ENCODE measurements at places on chromosomes 7 and 10.

- DNase-seq: no peak
Observed at GRCh38 chr10:128573986-128574385, 447.8 kb upstream of the MKI67 start.

DNA sequence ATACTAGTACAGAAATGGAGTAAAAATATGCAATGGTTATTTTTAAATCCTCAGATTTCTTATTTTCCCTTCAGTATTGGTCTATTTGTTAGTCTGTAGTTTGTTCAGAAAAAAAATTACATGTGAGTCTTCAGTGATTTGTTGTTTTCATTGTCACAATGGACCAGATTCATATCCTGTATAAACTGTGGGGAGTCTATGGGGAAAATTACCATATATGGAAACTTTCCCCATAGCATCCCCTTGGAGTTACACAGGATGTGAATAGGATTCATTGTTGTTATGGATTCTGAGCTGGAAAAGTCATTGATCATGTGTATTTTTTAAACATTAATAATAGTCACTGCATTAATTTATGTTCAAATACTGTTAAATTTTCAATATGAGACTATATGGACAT lies 72.6 kb downstream of the ST7 start:
- DNase-seq: no peak

GRCh38 chr7:151146761-151147160 lies 20.7 kb downstream of the GBX1 start:
- DNase-seq: no peak

GRCh38 chr7:99292127-99292526 lies 19.5 kb downstream of the MYH16 start:
- no peak for DNase-seq

- no peak for DNase-seq
Observed at GRCh38 chr7:74619235-74619860, 38.2 kb upstream of the GTF2I start.

DNA sequence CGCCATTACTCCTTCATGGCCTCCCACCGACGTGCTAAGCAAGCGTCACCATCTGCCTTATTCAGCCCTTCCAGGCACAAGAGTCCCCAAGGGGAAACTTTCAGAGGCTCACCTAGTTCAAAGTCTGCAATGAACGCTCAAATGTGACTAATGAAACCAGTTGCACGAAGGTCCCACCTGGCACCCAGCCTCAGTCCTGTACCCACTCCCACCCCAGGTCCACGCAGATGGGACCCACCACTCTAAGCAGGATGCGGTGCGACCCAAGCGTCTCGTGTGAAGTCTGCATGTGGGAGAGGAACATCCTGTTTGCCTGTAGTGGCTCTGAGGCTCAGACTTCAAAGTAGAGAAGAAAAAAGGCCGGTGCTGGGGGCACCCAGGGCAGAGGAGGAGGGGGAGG lies 40.3 kb downstream of the RGS10 start:
- no peak for DNase-seq

DNA sequence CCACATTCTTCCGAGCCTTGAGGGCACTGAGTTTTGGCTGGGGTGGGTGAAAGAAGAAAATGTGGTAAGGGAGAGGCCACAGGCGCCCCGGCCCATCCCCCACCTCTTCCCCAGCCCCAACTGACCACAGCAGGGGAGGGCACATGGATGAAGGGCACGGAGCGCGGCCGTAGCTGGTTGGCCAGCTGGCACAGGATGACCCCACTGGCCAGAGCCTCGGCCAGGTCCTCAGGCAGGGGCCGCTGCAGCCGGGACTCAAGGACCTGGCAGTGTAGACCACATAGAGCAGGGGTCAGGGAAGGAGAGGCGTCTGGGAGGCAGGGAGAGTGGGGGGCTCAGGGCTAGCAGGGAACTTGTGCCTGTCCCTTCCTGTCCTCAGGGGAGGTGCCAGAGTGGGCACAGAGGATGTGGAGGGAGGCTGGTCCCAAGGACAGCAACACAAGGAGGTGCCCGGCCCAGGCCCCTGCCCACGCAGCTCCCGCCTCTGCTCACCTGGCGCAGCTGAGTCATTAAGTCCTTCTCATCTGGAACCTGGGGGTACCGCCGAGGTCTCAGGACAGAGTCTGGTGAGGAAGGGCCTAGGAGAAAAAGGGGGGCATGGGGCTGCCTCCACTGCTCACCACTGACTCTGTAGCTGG lies 2.2 kb upstream of the SAP25 start:
- no peak for DNase-seq

DNA sequence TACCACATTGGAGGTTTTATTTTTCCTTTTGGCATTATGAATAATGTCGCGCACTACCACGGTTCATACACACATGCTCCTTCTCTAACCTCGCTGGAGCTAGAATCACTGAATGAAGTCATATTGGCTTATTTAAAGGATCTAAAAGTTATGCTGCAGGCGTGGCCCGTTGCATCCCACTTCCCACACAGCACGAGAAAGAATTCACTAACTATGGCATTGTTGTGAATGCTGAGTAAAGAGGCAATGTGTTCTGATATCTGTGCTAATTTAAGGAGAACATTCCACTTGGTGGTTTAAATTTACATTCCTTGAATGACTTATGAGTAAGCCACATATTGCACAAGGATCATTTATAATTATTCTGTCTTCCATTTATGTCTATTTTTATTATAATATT lies 20.7 kb downstream of the TCERG1L start:
- no peak for DNase-seq

- no peak for DNase-seq
Observed at GRCh38 chr7:105691680-105692564, 110.6 kb upstream of the EFCAB10 start.

- DNase-seq: peak; percentile 37
Observed at GRCh38 chr10:110304780-110305421, at the start of gene SMNDC1. Gene SMNDC1 (minus strand): TSS chr10:110304920. CDS start chr10:110303587, 1,333 bp downstream.

GRCh38 chr7:37289367-37289766 lies 159.3 kb downstream of the ELMO1 start:
- no peak for DNase-seq

DNA sequence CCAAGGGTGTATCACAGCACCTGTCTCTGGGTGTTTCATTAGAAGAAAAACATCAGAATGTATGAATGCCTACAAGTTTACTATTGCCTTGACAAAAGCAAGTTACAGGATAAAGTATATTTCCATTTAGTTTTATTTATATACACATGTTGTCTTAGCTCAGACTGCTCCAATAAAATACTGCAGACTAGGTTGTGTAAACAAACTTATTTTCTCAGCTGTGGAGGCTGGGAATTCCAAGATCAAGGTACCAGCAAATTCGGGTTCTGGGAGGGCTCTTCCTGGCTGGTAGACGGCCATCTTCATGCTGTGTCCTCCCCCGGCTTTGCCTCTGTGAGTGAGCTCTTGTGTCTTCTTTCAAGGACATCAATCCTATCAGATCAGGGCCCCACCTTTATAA lies 77.1 kb upstream of the UNC5B start:
- DNase-seq: no peak

DNA sequence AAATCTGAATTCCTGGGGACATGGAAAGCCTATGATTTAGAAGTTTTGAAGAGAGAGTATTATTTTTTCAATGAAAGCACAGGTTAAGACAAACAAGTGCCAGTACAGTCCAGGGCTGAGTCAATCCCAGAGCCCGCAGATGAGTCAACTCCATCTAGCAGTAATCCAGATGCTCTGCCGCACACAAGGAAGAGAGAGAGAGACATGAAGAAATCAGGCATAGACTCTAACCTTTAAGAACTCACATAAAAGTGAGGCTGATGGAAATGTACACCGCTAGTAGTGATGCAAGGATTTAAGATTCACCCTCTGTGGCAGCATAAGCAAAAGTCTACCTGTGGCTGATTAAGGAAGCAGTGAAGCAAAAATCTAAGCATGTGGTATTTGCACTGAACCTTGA lies 651.5 kb downstream of the TNS3 start:
- DNase-seq: no peak

DNA sequence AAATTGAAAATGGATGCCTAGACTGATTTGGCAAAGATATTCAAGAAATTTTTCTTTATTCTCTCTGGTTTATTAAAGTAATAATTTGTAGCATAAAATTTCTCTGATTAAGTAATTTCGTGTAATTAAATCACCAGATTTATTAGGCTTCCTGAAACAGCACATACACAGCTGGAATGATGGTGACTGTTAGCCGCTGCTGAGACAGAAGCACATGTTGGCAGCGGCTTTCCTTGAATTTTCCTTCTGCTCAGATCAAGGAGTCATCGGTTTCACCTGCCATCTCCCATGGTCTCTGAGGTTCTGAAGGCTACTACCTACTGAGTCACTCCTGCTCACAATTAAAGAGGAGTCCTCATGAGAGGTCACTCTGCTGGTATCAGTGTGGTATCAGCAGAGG lies 101.5 kb downstream of the GFRA1 start:
- DNase-seq: no peak

GRCh38 chr7:36040679-36041078 lies 112.4 kb upstream of the EEPD1 start:
- no peak for DNase-seq

GRCh38 chr7:47179812-47180515 lies 401.9 kb downstream of the TNS3 start:
- DNase-seq: no peak

Data from cortex of kidney (tissue), 1 donor.